ENCODE measurements at places on chromosomes 1 and 21. TPM values are rescaled to one million over a fixed set of nuclear protein-coding genes. Genes with fewer than 3 reads are reported as not detected.

Gene S100A7
- not detected for total RNA-seq

Gene OR2T11
- total RNA-seq = not detected

- no peak for DNase-seq
Measured at GRCh38 chr1:89725011-89725370, 92.1 kb downstream of the LRRC8C start.

DNA sequence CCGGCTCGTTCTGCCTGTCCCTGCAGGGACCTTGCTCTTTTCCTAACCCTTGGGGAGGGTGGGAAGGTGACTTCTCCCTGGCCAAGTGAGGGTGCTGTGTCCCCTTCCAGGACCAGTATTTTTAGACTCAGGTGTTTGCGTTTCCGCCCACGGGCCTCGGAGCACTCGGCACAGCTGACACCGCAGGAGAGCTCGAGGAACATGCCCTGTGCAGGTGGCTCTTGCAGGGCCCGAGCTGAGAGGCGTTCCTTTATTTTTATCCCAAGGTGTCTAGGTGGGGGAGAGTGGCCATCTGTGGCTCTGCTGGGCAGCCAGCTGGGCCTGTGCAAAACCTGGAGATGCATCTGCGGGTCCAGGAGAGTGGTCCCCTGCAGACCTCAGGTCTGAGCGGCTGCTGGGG, 16.0 kb downstream of the PLCH2 start:
- no peak for DNase-seq

- peak; percentile 99 for DNase-seq
Measured at GRCh38 chr1:45686288-45687013, at the start of gene GPBP1L1. Gene GPBP1L1 (minus strand): TSS chr1:45686533. CDS start chr1:45659087, 27,446 bp downstream.

Data from dermis microvascular lymphatic vessel endothelial cell (primary cell).